ENCODE measurements at places on chromosomes 1 and 21. TPM values are rescaled to one million over a fixed set of nuclear protein-coding genes. Genes with fewer than 3 reads are reported as not detected.

- H3K27me3 ChIP-seq: no peaks in the 10 kb centered on the region
- no peak overlapping the region for H3K4me3 ChIP-seq
- H3K36me3 ChIP-seq: peaks cover 11% of the 10 kb centered on the region
- no peak overlapping the region for H3K27ac ChIP-seq
Measured at GRCh38 chr1:214310777-214311690, 30.1 kb downstream of the SMYD2 start.

GRCh38 chr21:45976701-45977311 is 4.8 kb upstream of the COL6A1 start:
- no peak overlapping the region for H3K27ac ChIP-seq
- no peak for DNase-seq
- H3K4me1 ChIP-seq: peaks cover 20% of the 10 kb centered on the region
- no peak overlapping the region for H3K4me3 ChIP-seq

DNA sequence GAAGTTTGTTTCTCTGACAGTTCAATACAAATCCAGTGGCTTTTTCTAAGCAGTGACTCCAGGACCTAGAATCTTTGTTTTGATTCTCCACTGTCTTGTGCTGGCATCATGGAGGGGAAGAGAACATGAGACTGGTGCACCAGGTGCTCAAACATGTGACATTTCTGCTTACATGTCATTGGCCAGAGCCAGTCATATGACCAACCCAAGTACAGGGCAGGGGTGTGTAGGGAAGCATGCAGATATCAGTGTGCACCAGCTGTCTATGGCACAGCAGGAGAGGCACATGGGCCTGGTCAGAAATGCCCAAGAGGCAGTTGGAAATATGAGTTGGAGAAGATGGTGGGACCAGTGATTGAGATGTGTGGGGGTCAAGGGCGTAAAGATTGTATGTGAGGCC is 297.0 kb downstream of the HHAT start:
- H3K4me1 ChIP-seq: peaks cover 11% of the 10 kb centered on the region
- H3K27me3 ChIP-seq: no peaks in the 10 kb centered on the region
- H3K27ac ChIP-seq: no peak overlapping the region
- no peak for DNase-seq
- H3K36me3 ChIP-seq: no peaks in the 10 kb centered on the region
- no peak overlapping the region for H3K4me3 ChIP-seq

GRCh38 chr1:177185209-177185608 is 14.5 kb downstream of the BRINP2 start:
- peaks cover 18% of the 10 kb centered on the region for H3K4me1 ChIP-seq
- no peak overlapping the region for H3K27ac ChIP-seq
- H3K36me3 ChIP-seq: peaks cover 4% of the 10 kb centered on the region
- no peak overlapping the region for H3K4me3 ChIP-seq
- peaks cover 26% of the 10 kb centered on the region for H3K27me3 ChIP-seq
- DNase-seq: no peak

DNA sequence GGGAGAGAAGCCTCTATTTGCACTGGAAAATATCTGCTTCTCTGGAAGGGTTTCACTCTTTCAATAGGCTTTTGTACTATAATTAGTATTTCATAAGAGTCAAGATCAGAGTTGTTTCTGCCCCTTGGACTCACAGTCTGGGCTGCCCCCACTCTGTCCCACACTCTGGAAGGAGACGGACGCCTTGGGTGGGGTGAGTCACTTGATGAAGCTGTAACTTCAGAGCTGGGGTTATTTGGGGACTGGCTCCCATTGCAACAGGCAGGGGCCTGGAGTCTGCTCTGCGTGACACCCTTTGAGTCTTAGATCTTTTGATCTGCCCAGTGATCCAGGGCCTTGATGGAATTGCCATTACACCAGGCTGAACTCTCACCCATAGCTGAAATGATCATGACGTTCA is 4.0 kb upstream of the KCNA10 start:
- H3K27ac ChIP-seq: no peak overlapping the region
- no peaks in the 10 kb centered on the region for H3K36me3 ChIP-seq
- no peak for DNase-seq
- peaks cover 64% of the 10 kb centered on the region for H3K27me3 ChIP-seq
- H3K4me3 ChIP-seq: no peak overlapping the region

- H3K4me1 ChIP-seq: no peaks in the 10 kb centered on the region
- no peak for DNase-seq
- H3K27ac ChIP-seq: no peak overlapping the region
- peaks cover 36% of the 10 kb centered on the region for H3K27me3 ChIP-seq
- H3K4me3 ChIP-seq: no peak overlapping the region
Measured at GRCh38 chr1:36565576-36566501, 83.1 kb upstream of the CSF3R start.

- no peak overlapping the region for H3K27ac ChIP-seq
- no peak for DNase-seq
- H3K4me3 ChIP-seq: no peak overlapping the region
Measured at GRCh38 chr1:86389307-86389706, 6.8 kb downstream of the ODF2L start.

GRCh38 chr21:22280851-22281250 is 1282.6 kb downstream of the NCAM2 start:
- H3K27me3 ChIP-seq: no peaks in the 10 kb centered on the region
- no peak for DNase-seq
- no peak overlapping the region for H3K4me3 ChIP-seq
- no peaks in the 10 kb centered on the region for H3K36me3 ChIP-seq
- H3K4me1 ChIP-seq: peaks cover 11% of the 10 kb centered on the region
- no peak overlapping the region for H3K27ac ChIP-seq

GRCh38 chr21:37805266-37805665 is 111.0 kb downstream of the KCNJ6 start:
- H3K27me3 ChIP-seq: peaks cover 10% of the 10 kb centered on the region
- DNase-seq: no peak
- no peaks in the 10 kb centered on the region for H3K4me1 ChIP-seq
- H3K27ac ChIP-seq: no peak overlapping the region
- H3K4me3 ChIP-seq: no peak overlapping the region
- H3K36me3 ChIP-seq: no peaks in the 10 kb centered on the region

DNA sequence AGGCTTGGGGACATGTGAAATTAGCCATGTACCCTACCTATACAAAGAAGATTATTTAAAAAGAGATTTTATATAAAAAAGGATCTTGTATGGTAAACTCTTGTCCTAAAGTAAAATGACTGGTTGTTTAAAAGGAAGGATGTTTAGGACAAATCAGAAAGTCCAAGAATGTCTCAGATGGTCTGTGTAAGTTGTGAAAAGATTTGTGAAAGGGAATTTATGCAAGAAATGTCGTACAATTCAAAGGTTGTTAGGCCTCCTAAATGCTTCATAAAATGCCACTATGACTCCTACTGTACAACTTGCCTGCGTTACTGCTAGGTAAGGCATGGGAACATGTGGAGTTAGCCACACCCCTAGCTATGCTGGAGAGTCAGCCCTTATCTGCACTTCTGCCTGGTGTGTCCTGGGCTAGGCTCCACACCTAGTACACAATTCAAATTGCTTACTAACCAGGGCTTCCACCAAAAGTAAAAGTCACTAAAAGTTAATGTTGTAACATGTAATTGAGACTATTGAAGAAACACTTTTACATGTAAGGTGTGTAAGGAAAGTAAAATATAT is 19.7 kb downstream of the PRDX6 start:
- H3K27ac ChIP-seq: no peak overlapping the region
- H3K4me3 ChIP-seq: no peak overlapping the region
- no peaks in the 10 kb centered on the region for H3K36me3 ChIP-seq
- no peaks in the 10 kb centered on the region for H3K4me1 ChIP-seq

DNA sequence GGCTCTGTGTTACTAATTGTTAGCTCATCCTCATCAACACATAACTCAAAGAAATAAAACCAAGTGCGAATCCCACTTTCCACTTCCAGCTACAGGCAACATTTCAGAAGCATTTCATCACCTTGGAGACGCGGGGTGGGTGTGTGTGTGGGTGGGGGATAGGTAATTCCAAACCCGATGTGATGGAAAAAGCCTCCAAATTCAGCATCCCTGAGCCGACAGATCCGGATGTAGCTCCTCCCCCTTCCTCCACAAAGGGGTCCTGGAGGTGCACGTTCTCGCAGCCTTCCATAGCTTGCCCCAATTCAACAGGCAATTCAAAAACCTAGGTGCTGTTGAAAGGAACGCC is 486 bp downstream of the HSPA13 start:
- peak overlapping the region; percentile 99 for H3K27ac ChIP-seq
- H3K27me3 ChIP-seq: no peaks in the 10 kb centered on the region
- peak overlapping the region; percentile 100 for H3K4me3 ChIP-seq
- DNase-seq: no peak
- peaks cover 12% of the 10 kb centered on the region for H3K36me3 ChIP-seq

GRCh38 chr21:31287201-31287600 is 56.9 kb downstream of the TIAM1 start:
- no peak overlapping the region for H3K4me3 ChIP-seq
- no peak overlapping the region for H3K27ac ChIP-seq
- no peak for DNase-seq
- H3K27me3 ChIP-seq: no peaks in the 10 kb centered on the region

GRCh38 chr1:12249181-12249580 is 19.4 kb downstream of the VPS13D start:
- peaks cover 12% of the 10 kb centered on the region for H3K4me1 ChIP-seq
- no peak overlapping the region for H3K4me3 ChIP-seq
- H3K36me3 ChIP-seq: peaks cover 28% of the 10 kb centered on the region
- no peak for DNase-seq

DNA sequence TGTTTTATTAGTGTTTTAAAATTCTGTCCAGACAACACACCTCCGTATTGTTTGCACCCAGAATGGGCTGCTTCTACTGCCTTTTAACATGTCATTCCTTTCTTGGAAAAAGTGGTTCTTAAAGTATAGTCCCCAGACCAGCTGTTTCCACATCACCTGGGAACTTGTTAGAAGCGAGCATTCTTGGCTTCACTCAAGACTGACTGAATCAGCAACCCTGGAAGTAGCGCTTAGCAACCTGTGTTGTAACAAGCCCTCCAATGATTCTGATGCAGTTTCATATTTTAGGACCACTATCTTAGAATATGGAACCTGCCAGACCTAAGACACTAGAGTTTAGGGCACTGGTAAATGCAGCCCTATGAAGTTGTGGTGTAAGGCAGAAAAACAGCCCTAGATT is 6.0 kb upstream of the PPIE start:
- no peak for DNase-seq
- peaks cover 89% of the 10 kb centered on the region for H3K27me3 ChIP-seq
- no peaks in the 10 kb centered on the region for H3K36me3 ChIP-seq
- no peak overlapping the region for H3K27ac ChIP-seq
- H3K4me1 ChIP-seq: no peaks in the 10 kb centered on the region

GRCh38 chr1:226624526-226624925 is 76.0 kb downstream of the STUM start:
- H3K4me1 ChIP-seq: peaks cover 17% of the 10 kb centered on the region
- H3K27ac ChIP-seq: no peak overlapping the region
- DNase-seq: no peak
- H3K36me3 ChIP-seq: no peaks in the 10 kb centered on the region
- H3K27me3 ChIP-seq: peaks cover 3% of the 10 kb centered on the region

DNA sequence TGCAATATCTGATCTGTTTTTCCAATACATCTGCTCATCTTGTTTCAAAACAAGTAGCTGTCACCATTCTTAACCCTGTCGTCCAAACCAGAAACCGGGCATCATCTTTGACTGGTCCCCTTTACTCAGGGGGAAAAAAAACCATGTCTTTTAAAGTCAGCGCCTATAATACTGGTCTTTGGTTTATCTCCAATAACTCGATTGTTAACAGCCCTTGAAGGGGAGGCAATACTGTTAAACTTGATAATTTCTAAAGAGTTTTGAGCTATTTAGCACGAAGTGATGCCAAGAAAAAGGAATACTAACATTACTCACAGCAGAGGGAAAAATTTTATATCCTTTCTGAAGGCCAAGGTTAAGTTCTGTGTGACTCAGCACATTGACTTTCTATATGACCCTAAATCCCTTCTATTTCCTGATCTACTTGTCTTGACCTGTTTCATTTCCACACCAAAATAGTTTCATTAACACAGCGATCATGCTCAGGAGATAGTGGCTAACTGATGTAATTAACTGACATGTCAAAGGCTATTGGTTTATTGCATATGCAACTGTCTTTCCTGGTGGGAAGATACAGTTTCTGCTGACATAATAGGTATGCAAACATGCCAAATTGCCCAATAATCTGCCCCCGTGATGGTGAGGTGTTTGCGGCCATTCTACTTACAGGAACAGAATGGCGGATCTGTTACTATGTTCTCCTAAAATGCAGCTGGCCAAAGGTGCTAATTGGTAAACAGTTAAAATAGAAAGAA is 59.1 kb downstream of the NFIA start:
- H3K4me3 ChIP-seq: no peak overlapping the region
- peaks cover 48% of the 10 kb centered on the region for H3K4me1 ChIP-seq
- H3K27ac ChIP-seq: peak overlapping the region; percentile 18
- H3K36me3 ChIP-seq: peaks cover 21% of the 10 kb centered on the region
- no peak for DNase-seq
- H3K27me3 ChIP-seq: peaks cover 9% of the 10 kb centered on the region

DNA sequence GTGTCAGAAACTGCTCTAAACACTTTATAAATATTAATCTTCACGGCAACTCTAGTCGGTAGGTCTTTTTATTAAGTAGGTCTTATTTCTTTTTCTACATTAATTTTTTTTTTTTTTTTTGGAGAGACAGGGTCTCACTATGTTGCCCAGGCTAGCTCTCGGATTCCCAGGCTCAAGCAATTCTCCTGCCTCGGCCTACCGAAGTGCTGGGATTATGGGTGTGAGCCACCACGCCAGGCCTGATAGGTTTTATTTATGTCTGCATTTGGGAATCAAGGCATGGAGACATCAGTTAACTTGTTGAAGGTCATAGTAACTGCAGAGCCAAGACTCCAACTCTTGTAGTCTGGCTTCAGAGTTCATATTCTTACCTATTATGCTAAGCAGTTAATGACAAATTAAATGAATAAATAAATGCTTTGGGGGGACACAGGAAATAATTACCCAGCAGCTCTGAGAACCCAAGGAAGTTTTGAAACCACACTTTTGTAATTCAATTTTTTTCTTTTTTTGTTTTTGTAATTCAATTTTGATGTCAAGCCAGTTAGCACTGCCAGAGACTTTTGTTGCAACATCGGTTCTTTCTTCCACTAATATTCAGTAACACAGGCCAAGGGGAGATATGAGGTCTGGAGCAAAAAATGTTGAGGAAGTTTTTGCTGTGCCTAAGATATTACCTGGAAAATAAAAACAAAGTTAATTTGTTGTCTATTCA is 9.4 kb upstream of the UAP1 start:
- H3K4me3 ChIP-seq: no peak overlapping the region
- DNase-seq: no peak
- H3K4me1 ChIP-seq: no peaks in the 10 kb centered on the region
- no peaks in the 10 kb centered on the region for H3K36me3 ChIP-seq
- H3K27me3 ChIP-seq: no peaks in the 10 kb centered on the region

GRCh38 chr1:46041974-46042373 is 90.5 kb downstream of the PIK3R3 start:
- no peaks in the 10 kb centered on the region for H3K4me1 ChIP-seq
- DNase-seq: no peak
- H3K27ac ChIP-seq: no peak overlapping the region
- no peak overlapping the region for H3K4me3 ChIP-seq

- no peak overlapping the region for H3K4me3 ChIP-seq
- no peaks in the 10 kb centered on the region for H3K36me3 ChIP-seq
- peaks cover 28% of the 10 kb centered on the region for H3K4me1 ChIP-seq
- no peak for DNase-seq
Measured at GRCh38 chr1:184215274-184215925, 163.9 kb downstream of the TSEN15 start.

SPATA45 gene
- not detected for total RNA-seq

CD5L gene
- total RNA-seq: not detected

ARTN gene
- 7.2 TPM for total RNA-seq

SAMD11 gene
- total RNA-seq: 50.5 TPM

C1orf210 gene
- total RNA-seq: 17.2 TPM

RNU1-3 gene
- total RNA-seq: 2,993 TPM

All from type B pancreatic cell (in vitro differentiated cells).